Effector memory CD8-positive, alpha-beta T cell (primary cell): ENCODE measurements at places on chromosomes 7 and 10.

DNA sequence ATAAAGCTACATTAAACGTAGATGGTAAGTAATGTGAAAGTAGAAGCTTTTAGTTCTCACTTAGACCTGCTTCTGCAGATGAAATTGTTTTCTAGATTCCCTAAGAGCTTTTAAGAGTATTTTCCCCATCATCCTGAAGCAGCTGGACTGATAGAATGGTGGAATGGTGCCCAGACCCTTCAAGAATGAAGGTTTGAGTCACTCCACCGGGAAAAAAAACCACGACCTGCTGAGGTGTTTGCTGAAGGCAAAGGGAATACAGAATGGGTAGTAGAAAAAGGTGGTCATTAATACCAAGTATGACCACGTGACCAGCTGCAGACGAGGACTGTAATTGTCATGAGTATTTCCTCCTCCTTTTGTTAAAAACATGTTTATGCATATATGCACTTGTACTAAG lies 79.2 kb upstream of the PTPRZ1 start:
- DNase-seq, result no peak

GRCh38 chr10:87575851-87576250 lies 71.2 kb downstream of the MINPP1 start:
- no peak for DNase-seq

- no peak for DNase-seq
Observed at GRCh38 chr7:138297526-138297925, 162.5 kb upstream of the TRIM24 start.

GRCh38 chr10:29408847-29409240 lies 120.0 kb downstream of the LYZL1 start:
- DNase-seq, result no peak

- no peak for DNase-seq
Observed at GRCh38 chr7:83930262-83930661, 264.3 kb downstream of the SEMA3A start.

DNA sequence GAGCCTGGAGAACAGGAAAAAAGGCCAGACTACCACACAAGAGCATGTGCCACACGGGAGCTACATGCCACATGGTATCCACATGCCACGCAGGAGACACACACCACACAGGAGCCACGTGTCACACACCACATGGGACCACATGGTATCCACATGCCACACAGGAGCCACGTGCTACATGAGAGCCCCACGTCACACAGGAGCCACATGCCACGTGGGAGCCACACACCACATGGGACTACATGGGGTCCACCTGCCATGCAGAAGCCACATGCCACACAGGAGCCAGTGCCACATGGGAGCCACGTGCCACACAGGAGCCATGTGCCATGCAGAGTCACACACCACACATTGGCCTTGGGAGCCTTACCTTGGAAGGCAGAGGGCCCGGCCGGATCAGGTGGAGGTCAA lies 244.4 kb upstream of the PPP2R2D start:
- no peak for DNase-seq

GRCh38 chr7:120735791-120736190 lies 122.2 kb downstream of the TSPAN12 start:
- DNase-seq, result no peak

GRCh38 chr10:97312897-97313296 lies 6.2 kb upstream of the FRAT1 start:
- DNase-seq, result no peak

DNA sequence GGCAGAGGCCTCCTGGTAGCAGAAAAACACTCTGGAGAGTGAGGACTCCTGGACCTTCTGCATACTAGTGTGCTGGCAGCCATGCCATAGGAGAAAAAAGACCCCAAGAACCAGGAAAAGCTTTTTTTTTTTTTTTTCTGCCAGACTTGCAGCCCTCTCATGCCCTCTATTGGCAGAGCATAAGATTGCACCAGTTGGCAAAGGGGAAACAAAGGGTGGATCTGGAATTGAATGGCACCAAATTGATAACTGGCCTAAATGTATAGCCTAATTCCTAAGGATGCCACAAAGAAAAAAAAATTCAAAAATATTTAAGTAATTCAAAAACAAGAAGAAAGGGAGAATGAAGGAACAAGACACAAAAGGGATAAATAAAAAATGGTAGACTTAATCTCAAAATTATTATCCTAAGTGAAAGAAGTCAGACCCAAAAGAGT lies 112.5 kb upstream of the GHITM start:
- DNase-seq, result no peak

DNA sequence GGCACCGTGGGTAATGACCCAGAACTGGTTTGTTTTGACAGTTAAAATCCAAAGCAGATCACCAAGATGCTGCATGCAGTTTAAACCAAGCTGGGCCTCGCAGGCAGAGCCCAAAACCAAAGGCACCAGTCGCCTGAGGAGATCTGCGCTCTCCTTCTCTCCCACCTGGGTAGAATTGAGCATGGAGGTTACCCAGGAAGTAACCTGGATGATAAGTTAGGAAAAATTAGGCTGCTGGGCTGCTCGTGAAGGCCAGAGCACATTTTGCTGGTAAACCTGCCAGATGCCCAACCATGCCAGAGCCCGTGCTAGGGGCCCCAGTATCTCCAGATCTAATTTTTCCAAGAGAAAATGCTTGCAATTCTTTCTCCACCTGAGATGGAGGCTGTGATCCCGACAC lies 388.3 kb upstream of the MGMT start:
- DNase-seq, result no peak

GRCh38 chr7:47366211-47366610 lies 215.7 kb downstream of the TNS3 start:
- DNase-seq, result no peak

- no peak for DNase-seq
Observed at GRCh38 chr10:97277551-97277950, 14.9 kb downstream of the ARHGAP19 start.

GRCh38 chr7:28768577-28769147 lies 189.5 kb downstream of the TRIL start:
- no peak for DNase-seq

- DNase-seq, result no peak
Observed at GRCh38 chr7:141039376-141039775, 24.6 kb upstream of the MRPS33 start.

DNA sequence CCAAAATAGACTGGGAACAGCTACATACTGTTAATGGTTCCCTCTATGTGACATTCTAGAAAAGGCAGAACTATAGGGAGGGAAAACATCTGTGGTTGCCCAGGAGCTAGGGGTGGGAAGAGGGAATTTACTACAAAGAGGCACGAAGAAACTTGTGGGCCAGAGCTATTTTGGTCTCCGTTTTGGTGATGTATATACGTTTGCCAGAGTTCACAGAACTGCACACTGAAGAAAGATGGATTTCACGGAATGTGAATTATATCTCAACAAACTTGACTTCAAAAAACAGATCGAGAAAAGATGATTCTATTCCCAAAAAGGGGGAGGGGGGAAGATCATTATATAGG lies 386 bp upstream of the AS3MT start:
- DNase-seq, result no peak

DNA sequence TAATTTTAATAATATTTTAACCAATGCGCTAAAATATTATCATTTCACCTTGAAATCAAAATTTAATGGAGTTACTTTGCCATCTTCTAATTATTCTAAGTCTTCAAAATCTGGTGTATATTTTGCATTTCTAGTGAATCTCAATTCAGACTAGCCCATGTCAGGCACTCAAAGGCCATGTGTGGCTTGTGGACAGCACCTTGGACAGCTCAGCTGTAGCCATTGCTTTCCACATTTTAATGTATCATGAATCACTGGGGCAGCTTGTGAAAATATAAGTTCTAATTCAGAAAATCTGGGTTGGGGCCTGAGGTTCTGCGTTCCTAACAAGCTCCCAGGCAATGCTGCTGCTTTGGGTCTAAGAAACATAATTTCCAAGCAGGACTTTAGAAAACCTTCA lies 57.2 kb downstream of the MGAM2 start:
- no peak for DNase-seq

DNA sequence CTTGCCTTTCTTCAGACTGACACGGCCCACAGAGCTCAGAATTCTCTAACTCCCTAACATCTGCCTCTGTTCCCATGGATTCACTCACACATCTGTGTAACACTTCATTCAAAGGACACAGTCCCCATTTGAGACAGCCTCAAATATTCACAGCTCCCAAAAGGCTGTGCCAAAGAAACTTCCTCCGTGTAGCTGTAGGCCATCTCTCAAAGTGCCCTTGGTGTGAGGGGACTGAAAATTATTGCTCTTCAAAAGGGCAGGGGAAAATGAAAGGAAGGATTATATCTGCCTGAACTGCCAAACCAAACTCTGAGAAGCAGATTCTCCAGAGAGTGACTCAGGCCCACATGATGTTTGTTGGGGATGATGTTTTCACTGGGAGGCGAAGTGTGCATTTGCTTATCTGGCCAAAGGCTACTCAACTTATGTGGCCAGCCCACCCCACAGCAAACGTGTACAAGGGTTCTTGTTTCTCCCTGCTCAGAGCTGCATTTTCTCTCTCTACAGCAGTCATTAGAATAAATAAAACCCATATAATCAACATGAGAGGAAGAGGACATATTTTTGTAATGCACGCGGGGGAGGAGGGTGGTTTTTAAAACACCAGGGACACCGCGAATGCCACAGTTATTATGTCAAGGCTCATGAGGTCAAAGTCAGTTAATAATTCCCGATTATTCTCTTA lies 302.4 kb upstream of the NFE2L3 start:
- DNase-seq, result no peak

GRCh38 chr7:128214463-128214862 lies 26.6 kb upstream of the LEP start:
- DNase-seq, result no peak

- no peak for DNase-seq
Observed at GRCh38 chr7:142030848-142031247, 35.2 kb downstream of the MGAM start.

DNA sequence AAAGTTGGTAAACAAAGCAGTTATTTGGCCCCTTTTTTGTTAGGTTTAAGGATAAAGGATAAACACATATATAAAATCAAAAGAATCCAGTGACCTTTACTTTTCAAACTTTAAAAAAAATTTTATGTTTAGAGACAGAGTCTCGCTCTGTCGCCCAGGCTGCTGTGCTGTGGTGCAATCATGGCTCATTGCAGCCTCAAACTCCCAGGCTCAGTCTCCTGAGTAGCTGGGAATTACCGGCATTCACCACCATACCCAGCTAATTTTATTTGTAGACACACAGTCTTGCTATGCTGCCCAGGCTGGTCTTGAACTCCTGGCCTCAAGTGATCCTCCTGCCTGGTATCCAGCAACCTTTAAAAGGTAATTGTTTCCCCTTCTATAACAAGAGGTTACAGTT lies 31.3 kb downstream of the GNA12 start:
- no peak for DNase-seq

- DNase-seq, result no peak
Observed at GRCh38 chr10:123869020-123869414, 22.6 kb downstream of the CPXM2 start.

GRCh38 chr7:66326501-66327215 lies 121.5 kb downstream of the TPST1 start:
- no peak for DNase-seq

DNA sequence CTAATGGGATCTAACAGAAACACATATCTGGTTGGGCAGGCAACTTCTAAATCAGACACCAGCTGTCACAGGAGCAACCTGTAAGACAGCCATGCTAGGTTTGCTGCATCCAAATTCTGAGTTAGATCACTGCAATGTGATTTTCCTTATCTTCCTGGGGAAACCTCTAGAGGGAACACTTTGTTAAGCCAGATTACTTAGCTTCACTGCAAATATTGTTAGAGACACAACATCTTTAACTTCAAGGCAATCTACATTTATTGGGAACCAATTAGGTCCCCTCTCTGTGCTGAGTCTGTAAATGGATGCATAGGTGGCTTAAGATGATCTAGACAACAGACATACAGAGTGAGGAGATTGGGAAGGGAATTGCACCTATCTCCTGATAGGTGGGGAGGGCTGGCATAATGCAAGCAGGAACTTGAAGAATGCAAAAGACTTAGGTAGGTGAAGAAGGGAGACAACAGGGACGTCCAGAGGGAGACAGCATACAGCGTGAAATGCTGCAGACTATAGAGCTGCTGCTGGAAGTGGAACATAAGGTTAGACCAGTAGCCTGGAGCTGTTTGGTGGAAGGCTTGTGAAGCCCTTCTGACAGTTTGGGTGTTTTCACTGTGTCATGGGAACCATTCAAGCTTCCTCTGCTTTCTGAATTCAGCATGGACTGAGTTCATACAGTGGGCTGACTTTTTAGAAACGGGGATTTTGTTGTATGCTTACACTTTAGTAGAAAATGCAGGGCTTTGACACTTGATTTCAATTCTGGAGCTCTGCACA lies 109.8 kb upstream of the ELMO1 start:
- no peak for DNase-seq

GRCh38 chr10:118501637-118502440 lies 93.6 kb downstream of the PRLHR start:
- no peak for DNase-seq

DNA sequence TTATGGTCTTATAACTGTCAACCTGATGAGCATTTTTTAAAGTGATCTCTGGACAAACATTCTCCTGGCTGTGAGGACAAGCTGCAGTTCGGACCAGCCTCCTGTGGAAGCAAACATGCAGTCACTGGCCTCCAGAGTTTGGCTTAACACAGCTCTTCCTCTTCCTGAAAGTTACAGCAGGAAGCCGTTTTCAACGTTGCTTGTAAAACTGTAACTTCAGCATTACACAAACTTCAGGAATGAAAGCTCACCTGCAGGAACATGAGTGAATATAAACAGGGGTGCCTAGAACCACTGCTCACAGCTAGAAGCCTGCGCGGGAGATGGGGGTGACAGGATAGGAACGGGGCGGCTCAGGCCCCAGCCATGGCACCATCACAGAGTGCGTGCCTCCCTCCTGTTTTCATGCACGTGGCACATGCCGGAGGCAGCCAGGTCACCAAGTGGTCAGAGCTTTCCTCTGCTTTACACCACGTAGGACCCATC lies 292.9 kb upstream of the PITRM1 start:
- DNase-seq, result no peak

DNA sequence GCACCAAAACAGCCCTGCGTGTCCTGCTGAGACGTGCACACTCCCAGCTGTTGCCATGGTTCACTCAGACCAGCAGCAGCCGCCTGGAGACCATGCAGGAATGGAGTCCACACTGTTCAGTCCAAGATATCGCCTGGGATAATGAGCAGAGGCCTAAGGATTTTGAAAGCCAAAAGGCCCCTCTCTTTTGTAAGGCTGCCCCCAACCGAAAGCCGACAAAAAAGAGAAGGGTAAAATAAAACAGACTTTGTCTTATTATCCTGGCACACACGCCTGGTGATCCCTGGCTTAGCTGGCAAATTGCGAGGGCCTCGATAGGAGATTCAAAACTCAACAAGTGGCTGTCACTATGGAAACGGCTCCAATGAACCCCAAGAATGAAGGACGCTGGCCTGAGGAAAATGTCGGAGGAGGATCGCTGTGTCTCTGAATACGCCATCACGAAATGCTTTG lies 263.6 kb downstream of the SKIDA1 start:
- no peak for DNase-seq

DNA sequence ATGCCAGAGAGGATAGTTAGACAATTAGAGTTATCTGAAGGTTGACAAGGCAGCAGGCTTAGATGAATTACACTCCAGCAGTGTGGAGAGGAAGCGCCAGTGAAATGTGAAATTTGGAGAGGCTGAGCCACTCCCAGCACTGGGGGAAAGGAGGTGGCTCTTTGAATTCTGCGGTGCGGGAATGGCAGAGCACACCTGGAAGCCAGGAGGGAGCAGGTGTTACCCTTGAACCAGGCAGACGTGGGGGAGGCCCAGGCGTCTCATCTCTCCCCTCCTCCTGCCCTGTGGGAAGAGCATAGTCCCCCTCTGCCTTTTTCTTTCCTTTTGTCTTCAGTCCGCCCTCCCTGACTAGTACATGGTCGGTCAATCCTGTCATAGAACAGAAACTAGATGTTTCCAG lies 203.1 kb downstream of the DPP6 start:
- DNase-seq, result no peak
